ENCODE measurements at places on chromosomes 2 and 18. TPM values are rescaled to one million over a fixed set of nuclear protein-coding genes. Genes with fewer than 3 reads are reported as not detected.

ENOSF1 gene
- polyA plus RNA-seq, result 16.4 TPM

DNA sequence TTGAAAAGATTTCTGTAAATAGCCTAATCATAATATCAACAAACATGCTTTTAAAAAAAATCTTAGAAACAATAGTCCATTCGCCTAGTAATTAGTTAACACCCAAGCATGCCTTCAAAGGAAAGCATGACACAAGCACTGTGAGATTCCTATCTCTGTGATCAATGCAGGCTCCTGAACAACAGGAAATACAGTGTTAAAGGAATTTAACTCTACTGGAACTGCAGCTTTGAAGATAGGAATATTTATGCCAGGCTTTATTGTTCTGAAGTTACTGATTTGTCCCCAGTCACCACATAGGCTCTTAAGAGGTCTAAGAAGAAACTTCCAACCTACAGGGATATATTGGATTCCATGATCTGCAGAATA is 15.4 kb upstream of the FAM124B start:
- no peak for DNase-seq

KIAA2012 gene
- polyA plus RNA-seq, result not detected

- DNase-seq, result no peak
Measured at GRCh38 chr2:37167636-37168180, 10.9 kb upstream of the EIF2AK2 start.

GALR1 gene
- polyA plus RNA-seq, result not detected

C2orf80 gene
- not detected for polyA plus RNA-seq

- peak; percentile 62 for DNase-seq
Measured at GRCh38 chr2:202376460-202377206, 506 bp downstream of the BMPR2 start.

RNU2-63P gene
- polyA plus RNA-seq, result not detected

ST8SIA5 gene
- 0.01 TPM for polyA plus RNA-seq

DNA sequence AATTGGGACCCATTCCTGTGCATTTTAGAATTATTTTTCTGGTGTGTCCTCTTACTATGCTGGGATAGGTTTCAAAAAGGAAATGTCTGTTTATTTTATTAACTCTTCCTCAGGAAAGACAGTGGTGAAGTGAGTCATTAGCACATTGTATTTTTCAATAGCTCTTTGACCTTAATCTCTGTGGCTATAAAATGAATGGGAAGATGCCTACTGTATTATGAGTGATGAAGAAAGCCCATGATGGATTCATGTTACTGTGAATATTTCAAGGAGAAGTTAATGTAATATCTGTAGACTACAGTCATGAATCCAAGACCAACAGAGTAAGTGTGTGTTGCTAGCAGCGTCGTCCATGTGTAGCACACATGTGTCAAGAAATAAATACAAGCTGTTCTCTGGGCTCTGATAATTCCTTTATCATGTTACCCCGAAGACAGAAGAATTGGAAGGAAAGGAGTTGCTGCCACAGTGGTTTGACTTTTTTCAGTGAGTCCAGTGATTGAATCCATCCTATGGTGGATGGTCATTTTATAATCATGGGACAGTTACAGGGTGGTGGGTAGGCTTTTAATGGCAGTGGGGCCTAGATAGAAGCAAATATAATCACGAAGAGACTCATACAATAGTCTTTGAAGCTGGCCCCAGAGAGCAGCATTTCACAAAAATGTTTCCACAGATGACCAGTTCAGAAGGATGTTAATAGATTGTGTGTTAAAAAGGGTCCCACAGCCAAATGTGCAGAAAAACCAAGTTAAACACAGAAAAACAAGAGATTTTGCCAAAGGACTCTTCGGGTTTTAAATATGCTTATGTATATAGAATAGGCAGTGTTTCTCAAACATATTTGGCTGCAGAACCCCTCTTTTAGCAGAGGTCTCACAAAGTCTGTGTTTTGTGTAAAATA is 239.7 kb upstream of the RASGRP3 start:
- DNase-seq, result peak; percentile 62

HOXD13 gene
- polyA plus RNA-seq, result not detected

C1QL2 gene
- not detected for polyA plus RNA-seq

CGREF1 gene
- 4.5 TPM for polyA plus RNA-seq

DNA sequence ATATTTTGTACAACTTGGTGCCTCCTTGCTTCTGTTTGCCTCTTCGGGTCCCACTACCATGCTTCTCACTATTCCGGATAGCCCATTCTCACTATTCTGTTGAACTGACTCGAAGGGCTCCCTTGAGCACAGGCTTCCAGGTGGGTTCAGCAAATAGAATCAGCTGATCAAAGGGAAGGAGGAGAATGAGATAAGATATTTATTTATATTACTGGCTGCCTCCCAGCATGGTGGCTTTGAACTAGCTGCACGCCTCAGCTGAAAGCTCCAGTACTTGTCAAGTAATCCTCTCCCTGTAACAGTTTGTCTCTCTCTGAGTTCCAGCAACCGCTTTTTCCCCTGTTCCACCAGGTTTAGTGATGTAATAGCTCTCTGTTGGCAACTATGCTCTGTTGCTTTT is 187.8 kb upstream of the HNRNPA3 start:
- DNase-seq, result no peak

DNA sequence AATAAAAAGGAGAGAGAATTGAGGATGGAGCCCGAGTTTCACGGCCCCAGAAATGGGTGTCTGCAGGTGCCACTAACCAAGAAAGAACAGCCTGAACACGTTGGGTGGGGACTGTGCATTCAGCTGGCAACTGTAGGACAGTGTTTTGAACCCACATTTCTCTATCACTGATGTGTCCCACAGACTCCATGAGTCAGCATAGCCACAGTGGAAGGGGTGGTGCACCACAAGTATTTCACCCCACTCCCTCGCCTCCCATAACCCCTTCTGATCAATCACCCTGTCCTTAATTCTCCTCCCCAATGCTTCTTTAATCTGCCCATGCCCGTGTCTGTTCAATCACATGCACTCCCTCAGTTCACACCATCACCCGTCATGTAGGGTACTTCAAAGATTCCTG is 291.5 kb downstream of the ZNF516 start:
- DNase-seq, result no peak

DNA sequence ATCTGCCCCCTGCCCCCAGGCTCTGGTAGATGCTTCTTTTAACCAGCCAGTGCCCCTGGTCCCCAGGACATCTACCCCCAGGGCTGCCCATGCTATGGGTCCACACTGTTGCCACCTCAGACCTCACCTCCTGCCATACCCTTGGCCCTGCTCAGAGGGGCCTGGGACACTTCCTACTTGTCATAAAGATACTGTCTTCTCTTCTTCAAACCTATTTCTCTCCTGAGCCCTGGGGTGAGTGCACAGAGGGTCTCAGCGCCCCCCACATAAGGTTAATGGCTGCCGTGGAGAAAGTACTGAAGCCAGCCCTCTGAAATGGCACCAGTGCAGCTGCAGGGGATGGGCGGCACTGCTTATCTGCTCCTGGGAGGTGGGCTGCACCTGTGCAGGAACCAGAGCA is 77.6 kb upstream of the MGAT4A start:
- no peak for DNase-seq

SULT1C2 gene
- not detected for polyA plus RNA-seq

GRCh38 chr2:207926133-207926988 is 99.0 kb downstream of the PLEKHM3 start:
- peak; percentile 60 for DNase-seq

DNA sequence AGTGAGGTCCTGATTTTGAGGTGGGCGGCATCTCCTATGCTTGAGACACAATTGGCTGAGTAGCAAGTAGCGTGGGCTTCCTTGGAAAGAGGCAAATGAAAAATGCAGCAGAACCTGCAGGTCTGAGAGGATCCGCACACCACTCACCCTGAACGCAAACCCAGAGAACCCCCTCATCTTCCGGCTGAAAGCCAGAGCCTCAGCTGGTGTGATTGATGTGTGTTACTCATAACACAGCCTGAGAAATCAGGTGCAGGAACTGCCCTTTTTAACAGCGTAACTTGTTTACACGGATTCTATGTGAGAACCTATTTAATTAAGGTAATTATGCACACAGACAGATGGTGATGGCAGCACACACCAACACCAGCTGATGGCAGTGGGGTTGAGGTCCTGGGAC is 123.4 kb downstream of the MRO start:
- no peak for DNase-seq

DNA sequence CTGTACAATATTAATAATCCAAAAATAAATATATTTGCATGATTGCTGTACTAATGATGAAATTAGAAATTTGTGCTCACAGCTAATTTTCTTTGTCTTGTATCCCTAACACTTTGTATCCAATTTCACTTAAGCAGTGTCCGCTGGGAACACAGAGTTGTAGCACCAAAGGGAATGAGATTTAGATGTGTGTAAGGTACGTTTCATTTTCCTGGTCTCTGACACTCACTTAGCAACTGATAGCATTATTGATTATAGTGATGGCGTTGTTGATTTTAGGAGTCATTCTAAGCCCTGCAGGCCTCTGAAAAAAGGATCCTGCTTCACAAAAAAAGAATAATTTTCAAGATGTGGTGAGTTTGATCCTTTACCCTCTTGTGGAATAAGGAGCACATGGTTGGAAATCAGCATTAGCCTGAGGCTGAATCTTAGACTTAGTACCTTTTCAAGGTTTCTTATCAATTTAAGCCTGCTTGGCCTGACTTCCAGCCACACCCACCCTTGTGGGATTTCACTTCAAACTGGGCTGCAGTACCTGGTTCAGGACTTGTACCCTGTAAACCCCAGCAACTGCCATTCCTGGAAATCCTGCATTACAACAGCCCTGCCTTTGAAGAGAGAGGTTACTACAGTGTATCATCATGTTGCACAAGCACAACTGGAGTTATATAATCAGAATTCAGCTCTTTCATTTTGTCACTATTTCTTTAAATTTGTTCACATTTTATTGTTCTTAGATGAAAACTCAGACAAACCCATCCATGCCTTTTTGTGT is 116.2 kb downstream of the RND3 start:
- no peak for DNase-seq

DNA sequence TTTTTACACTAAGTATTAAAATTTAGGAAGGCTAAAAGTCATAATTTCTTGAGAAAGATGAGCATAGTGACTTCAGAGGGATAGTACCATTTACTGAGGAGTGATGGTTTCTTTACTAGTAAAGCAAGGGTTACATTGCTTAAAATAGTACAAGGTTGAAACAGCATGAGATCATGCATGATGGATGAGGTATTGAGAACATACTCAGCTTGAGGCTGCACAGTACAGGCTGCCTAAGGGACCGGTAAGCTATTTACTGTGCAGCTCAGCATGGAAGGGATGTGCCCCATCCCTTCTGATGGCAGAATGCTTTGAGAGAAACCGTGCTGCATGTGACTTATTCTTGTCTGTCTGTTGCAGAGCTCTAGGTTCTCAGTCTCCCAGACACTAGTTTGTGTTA is 122.1 kb downstream of the EML6 start:
- DNase-seq, result no peak
